NCI-H526 treated with DMSO at 0.1 percent for 48 hours (cell line): ENCODE measurements at places on chromosomes 11 and 22.

GRCh38 chr11:22115470-22116029 lies 77.3 kb upstream of the ANO5 start:
- DNase-seq = peak; percentile 96

DNA sequence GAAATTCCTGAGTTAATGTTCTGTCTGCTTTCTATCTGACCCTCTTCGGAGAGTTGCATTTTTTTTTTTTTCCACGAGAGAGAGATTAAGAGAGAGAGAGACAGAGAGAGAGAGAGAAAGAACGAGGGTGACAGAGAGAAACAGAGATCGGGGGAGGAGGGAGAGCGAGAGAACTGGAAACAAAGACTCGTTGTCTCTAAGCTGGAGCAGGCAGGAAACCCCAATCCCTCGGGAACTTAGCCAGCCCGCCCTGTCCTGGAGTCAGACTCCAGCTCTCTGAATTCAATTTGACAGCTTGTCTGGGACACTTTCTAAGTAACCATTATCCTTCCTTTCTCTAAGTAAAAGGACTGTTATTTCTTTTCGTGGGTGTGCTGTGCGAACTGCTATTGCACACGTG lies 76.9 kb downstream of the KCNJ1 start:
- peak; percentile 96 for DNase-seq

DNA sequence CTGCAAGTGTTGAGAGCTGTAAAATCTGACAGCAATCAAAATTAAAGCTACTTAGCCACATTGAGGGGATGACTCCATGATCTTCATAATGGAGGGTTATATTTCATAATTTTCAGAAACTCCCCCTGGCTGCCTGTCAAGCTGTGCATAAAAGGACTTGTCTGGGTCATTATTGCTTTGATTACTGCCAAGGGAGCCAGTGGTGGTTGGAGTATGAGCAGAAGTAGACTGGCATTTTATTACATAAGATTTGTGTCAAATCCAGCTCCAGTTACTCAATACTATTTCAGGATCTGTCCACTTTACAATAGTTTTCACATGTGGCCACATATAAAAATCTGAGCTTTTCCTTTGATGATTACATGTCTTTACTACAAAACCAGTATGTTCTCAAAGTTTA lies 108.9 kb upstream of the SLC5A12 start:
- no peak for DNase-seq

DNA sequence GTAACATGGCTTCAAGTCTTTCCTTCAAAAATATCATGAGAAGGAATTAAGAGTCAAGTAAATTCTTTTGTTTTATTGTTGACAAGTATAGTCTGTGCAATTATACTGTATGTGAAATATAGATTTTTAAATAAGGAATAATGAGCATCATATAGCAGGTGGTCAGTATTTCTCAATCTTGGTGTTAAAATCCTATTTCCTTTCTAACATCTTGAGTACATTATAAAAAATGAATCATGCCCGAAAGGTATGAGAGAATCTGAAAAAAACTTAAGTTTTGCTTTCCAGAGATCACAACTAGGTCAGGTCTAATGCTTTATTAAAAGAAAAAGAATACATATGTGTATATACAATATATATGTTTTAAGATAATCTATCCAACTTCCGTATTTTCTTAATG lies 53.1 kb downstream of the KIF18A start:
- no peak for DNase-seq

DNA sequence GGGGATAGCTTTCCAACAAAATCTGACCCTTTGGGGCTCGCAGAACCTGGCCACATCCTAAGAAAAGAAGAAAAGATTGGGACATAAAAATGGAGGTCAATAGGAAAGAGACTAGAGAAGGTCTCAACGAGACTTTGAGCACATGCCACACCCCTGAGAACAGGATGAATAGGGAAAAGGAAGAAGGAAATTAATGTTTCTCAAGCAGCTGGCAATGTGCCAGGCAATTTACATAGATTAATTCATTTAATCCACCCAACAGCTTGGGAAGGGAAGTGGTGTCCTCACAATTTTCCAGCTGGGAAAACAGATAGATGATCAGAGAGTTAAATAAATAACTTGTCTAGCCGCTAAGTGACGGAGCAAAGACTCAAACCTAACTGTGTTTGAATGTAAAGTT lies 50.7 kb downstream of the PAMR1 start:
- no peak for DNase-seq

DNA sequence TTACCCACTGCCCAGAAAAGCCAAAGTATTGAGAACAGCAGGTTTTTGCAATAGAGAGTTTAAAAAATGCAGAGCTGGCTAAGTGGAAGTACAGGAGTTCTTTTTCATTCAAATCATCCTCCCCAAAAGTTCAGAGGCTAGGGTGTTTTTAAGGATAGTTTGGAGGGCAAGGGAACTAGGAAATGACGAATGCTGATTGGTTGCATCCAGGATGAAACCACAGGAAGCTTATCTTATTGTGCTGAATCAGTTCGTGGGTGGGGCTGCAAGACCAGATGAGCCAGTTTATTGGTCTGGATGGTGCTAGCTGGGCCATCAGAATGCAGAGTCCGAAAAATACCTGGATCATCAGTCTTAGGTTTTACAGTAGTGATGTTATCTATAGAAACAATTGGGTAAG lies 1427.1 kb downstream of the LRRC4C start:
- no peak for DNase-seq

DNA sequence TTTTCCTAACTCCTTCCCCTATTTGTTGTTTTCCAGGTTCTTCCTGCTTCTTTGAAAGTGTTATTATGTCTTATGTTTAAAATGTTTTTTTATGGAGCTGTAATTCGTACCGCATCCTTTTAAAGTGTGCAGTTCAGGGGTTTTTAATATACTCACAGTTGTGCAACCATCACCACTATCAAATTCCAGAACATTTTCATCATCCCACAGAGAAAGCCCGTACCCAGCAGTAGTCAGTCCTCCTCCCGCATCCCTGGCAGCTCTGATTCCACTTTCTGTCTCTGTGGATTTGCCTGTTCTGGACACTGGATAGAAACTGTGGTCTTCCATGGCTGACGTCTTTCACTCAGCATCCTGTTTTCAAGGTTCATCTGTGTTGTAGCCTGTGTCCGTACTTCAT lies 73.7 kb downstream of the JAM3 start:
- DNase-seq = no peak

GRCh38 chr11:76510060-76511047 lies 65.5 kb downstream of the EMSY start:
- no peak for DNase-seq

DNA sequence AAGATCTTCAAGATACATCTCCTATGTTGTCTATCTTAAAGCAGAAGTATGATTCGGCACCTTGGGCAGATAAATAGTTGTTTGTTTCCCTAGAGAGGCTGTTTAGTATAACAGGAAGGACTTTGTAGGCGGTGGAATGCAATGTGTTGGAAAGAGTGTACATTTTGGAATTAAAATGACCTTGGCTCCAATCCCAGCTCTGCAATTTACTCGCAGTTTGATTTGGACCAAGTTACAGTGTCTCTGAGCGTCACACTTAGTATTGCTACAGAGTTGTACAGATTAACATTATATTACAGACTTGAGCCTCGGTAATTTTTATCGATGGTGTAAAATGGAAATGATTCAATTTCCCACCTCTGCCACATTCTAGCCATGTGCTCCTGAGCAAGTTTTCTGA lies 265.3 kb downstream of the OPCML start:
- DNase-seq = no peak

- no peak for DNase-seq
These were observed 30.0 kb upstream of the MUC5B start for GRCh38 chr11:1192741-1193325.

DNA sequence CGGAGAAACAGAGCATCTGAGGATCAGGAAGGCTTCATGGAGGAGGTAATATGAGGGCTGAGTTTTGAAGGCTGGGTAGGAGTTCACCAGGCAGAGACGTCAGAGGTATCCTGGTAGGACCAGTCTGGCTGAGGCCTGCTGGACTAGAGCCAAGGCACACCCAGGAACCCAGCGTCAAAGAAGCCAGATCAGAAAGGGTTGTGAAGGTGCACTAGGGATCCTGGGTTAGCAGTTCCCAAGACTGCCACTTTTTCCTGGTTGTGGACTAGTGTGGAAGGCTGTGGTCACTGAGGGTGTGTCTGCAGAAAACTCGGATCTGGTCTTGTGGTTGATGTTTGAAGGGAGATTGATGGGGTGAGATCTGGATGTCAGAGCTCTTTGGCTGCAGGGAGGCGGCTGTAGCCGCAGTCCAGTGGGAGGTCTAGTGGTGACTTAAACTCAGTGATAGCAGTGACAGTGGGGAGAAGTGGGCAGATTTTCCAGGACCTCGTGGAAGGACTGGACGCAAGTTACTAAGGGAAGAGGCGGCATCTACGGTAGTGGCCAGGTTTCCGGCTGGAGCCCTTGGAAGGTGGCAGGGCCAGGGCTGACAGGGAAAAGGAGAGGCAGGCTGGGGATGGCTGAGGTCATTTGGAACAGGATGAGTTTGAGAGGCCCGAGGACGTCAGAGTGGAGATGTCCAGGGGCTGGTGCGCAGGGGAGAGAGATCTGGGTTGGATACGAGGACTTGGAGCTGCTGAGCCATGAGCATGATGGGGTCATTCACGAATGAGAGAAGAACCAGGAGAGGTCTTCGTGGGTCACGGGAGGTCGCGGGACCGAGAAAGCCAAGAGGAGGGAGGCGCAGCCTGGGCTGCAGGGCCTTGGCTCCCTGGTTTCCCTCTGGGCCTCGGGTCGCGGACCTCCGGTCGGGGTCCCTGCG lies 10.9 kb downstream of the RELA start:
- no peak for DNase-seq

- DNase-seq = no peak
These were observed 9.3 kb downstream of the CELSR1 start for GRCh38 chr22:46528121-46528610.

- DNase-seq = no peak
These were observed 216.9 kb downstream of the CADM1 start for GRCh38 chr11:115287266-115287665.

DNA sequence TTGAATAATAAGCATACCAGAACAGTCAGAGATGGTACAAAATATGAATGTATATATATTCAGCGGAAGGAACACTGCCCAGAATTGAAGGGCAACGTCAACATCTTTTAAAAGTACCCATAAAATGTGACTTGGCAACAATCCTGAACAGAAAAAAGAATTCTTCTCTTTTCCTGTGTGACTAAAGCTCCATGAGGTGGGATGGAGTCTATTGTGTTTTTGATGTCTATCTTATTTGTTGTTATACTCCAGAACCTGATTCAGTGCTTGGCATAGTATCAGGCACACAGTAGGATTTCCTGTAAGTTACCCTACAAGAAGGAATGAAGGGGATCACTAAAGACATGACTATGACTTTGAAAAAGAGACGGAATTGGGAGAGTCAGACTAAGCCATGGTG lies 10.3 kb downstream of the LDLRAD3 start:
- no peak for DNase-seq

- no peak for DNase-seq
These were observed 66.1 kb upstream of the OR5AN1 start for GRCh38 chr11:59292611-59293010.

GRCh38 chr11:121132211-121132976 lies 31.4 kb downstream of the TECTA start:
- DNase-seq = no peak

DNA sequence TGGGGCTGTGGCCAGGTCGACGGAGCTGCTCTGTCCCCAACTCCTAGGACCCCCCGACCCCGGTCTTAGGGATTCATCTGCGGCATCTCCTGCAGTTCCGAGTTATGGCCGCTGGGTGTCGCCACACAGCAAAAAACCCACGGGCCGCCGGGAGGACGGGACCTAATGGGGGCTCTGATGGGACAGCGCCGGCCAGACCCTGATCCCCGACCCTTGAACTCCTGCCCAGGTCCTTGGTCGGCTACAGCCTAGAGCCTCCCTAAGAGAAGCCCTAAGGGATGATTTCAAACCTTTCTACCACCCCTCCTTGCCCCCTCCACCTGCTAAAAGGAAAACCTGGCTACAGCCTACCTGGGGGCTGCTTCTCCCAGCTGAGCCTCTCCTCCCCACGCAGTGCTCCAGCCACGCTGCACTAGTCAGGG lies 30.8 kb upstream of the LRRC10B start:
- DNase-seq = peak; percentile 12

DNA sequence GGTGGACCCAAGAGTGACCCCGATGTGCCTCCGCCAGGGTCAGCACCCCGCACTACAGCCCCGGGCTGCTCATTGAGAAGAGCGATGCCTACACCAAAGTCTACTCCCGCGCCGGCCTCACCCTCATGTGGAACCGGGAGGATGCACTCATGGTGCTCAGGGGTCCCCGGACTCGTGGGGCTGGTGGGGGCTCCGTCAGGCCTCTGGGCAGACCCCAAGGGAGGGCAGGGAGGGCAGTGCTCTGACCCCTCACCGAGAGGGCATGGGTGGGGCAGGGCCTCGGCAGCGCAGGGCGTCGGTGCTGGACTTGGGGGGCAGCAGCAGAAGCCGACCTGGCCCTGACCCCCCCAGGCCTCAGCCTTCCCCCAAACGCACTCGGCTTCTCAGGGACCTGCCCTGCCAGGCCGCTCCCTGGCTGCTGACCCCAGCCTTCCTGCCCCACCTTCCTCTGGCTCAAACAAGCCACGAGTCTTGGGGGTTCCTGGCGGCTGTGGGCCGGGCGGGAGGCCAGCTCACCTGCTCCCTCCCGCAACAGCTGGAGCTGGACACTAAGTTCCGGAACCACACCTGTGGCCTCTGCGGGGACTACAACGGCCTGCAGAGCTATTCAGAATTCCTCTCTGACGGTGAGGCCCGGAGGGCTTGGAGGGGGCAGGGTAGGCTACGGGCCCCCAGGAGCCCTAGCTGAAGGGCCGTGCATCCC lies 2.9 kb downstream of the MUC2 start:
- DNase-seq = no peak

DNA sequence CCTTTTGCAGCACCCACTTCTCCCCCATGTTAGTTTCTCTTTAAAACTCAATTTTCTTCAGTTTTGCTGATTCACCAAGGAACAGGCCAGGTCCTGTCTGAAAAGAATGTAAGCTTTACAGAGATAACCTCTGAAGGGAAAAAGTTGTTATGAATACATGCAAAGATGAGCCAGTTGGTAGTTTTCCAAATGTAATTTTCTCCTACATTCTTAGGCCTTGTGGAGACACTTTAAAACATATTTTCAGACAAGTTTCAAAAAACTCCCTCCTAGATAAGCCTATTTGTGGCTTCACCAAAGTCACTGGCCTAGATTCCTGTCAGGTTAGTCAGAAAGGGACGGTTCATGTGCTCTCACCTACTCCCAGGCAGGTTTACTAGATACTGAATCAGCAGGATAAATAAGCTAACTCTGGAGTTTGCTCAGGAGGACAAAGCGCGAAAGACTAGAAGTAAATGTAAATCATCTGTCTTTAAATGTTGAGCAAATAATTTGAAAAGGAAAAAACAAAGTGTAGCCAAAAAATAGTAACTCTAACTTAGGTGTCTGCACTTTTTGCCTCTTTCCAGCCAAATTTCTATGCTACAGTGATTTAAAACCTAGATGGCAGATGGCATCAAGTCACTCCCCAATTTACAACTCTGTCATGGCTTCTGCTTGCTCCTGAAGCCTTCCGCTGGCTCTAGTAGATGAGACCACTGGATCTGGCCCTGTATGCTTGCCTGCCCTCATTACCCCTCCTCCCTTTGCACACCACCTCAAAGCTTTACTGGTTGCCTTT lies 4.9 kb upstream of the ATP6V1E1 start:
- no peak for DNase-seq

GRCh38 chr22:31503211-31503964 lies 7.1 kb downstream of the SFI1 start:
- no peak for DNase-seq
